T-helper 1 cell (primary cell): ENCODE measurements at places on chromosomes 1 and 21.

- DNase-seq = peak; percentile 32
These were observed 5.8 kb downstream of the TTC13 start for GRCh38 chr1:230972855-230973271.

GRCh38 chr21:34619841-34620665 lies 5.1 kb upstream of the RCAN1 start:
- DNase-seq = no peak

DNA sequence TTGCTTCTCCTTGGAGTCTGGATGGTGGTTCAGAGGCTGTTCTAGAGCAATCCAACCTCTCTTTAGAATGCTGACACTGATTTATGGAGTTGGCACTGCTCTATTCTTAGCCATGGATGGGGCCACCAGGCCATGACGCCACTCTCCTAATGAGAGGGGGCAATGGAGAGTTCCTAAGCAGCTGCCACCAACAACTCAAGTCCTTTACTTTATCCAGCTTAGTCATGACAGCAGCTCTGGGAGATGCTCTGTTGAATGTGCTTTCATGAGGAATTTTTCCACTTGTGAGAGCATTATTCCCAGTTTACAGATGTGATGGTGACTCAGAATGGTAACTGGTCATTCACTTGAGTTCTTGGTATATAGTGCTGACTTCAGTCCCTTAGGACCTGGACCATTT lies 366.3 kb downstream of the HHAT start:
- no peak for DNase-seq

DNA sequence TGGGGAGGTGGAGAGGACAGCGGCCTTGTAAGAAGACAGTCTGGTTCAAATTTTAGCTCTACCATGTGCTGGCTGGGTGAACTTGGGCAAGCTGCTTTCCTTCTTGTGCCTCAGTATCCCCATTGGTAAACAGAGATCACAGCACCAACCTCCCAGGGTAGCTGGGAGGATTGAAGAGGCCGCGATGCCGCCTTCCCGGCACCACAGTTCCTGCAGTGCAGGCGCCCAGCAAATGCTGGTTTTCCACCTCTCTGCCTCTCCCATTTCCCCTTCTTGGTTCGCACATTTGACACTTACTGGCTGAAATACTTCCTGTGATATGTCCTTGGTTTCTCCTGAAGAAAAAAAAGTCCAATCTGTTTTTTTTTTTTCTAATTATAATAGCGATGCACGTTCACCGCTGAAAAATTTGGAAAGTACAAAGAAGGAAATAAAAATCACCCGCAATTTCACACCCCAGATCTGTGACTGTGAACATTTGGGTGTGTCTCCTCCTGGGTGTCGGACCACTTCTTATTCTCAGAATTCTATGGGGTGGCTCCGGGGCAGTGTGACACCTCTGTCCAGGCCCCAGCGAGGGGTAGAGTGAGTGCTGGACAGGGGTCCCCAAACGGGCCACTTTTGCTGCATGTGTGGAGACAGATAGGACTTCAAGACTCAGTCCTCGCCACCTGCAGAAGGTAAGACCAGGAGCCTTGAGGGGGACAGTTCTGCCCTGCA lies 73.1 kb downstream of the RUNX3 start:
- no peak for DNase-seq

GRCh38 chr1:19448491-19449439 lies 36.6 kb downstream of the CAPZB start:
- DNase-seq = no peak

GRCh38 chr1:100038660-100039287 lies 69.0 kb downstream of the SLC35A3 start:
- peak; percentile 93 for DNase-seq

- DNase-seq = no peak
These were observed 8.4 kb downstream of the MX2 start for GRCh38 chr21:41369920-41370839.

DNA sequence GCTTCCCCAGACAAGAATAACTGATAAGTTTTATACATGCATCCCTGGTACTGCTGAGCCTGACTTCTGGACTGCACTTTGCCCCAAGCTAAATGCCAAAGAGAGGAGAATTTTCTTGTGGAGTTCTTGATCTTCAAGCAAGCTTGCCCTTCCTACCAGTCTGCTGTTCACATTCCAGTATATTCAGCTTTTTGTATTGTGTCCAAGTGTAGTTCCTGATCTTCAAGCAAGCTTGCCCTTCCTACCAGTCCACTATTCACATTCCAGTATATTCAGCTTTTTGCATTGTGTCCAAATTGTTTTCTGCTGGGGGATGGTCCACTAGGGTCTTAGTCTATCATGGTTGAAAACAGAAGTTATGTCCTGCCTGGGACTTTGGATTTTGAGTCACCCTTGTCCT lies 894 bp upstream of the TSEN15 start:
- DNase-seq = no peak

GRCh38 chr1:154371436-154371835 lies 33.7 kb upstream of the IL6R start:
- DNase-seq = no peak

GRCh38 chr1:60213253-60213652 lies 139.7 kb upstream of the C1orf87 start:
- no peak for DNase-seq

DNA sequence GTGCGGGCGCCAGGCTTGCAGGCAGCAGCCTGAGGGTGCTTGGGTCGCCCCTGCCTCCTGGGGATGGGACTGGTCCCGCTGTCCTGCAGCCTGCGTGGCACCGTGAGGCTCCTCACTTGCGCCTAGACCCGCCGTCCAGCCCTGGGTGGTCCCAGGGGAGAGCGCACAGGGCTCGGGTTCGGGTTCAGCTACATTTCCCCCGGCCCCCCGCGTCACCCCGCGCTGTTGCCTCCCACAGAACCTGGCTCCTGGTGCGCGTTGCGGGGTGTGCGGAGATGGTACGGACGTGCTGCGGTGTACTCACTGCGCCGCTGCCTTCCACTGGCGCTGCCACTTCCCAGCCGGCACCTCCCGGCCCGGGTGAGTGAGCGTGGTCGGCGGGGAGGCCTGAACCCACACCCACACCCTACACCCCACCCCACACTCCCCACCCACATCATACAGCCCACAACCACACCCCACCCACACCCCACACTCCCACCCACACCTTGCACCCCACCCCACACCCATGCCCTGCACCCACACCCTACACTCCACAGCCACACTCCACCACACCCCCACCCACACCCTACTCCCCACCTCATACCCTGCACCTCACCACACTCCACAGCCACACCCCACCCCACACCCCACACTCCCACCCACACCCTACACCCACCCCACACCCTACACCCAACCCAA lies 6.2 kb upstream of the PFKL start:
- DNase-seq = no peak

DNA sequence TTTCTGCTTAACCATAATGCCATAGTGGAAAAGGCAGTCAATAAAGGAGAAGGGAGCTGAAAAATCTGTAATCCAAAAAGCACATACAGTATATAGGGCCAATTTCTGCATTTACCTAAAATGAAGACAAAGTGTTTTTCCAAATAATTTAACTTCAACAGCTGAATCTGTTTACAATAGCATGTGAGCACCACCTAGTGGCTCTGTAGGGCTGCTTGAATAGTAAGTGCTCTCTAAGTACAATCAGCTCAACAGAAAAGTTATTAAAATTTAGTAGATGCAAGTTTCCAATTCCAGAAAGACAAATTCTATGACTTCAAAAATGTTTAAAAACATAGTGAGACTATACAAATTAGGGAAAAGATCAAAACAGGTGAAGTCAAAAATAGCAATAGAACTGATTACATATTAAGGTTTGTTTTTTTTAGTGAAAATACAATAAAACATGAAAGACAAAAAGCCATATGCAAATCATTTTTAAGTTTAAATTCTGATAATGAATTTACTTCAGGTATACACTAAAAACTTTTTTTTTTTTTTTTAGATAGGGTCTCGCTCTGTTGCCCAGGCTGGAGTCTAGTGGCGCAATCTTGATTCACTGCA lies 220.0 kb downstream of the SETD4 start:
- DNase-seq = peak; percentile 23

DNA sequence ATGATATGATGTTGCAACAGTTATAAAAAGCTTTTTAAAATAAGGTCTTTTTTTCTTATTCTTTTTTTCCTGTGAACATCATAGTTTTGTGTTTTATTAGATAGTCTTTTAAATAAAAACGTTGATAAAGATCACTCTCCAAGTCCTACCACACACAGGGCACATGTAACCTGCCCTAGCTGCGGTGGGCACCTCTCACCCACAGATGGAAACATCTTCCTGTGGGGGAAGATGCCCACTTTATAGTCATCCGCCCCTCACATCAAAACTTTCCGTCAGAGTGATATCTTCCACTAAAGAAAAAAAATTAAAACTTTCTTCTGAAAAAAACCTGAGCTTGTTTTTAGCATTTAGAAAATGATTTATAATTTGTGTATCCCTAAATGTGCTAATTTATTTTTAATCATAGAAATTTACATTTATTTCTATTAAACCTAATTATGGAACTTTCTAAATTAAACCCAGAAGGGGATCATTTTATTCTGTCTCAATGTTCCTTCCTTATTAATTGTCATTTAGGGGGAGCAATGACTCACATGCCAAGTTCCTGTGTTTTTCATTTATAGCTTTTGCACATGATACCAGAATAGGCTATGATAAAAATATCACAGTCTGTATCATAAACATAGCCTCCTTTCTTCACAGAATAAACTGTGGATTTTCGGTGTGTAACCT lies 24.7 kb downstream of the TNFRSF9 start:
- DNase-seq = no peak

DNA sequence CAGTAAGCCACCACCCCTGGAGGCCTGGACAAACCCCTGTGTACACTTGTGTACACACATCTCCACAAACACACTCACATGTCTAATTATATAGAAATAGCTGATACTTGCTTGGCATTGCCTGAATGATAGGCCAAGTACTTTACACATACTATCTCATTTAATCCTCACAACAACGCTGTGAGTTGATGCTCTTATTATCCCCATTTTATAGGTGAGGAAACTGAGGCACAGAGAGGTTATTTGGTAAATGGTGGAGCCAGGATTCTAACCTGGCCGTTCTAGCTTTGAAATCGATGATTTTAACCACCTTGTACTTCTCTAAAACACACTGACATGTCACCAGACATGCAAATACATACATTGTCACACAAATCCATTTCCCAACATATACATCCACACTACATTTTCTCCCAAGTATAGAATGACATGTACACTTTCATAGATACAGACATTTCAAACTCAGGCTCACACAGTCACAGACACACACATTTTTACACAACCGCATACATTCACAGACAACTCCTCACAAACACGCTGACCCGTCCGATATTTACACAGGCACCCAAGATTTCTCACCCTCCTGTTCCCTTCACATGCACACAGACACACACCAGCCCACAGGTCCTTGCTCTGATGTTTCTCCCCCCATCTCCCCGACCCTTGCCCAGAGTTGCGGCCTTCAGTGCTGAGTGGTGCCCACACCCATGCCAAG lies 3.2 kb downstream of the ARHGEF19 start:
- DNase-seq = no peak

DNA sequence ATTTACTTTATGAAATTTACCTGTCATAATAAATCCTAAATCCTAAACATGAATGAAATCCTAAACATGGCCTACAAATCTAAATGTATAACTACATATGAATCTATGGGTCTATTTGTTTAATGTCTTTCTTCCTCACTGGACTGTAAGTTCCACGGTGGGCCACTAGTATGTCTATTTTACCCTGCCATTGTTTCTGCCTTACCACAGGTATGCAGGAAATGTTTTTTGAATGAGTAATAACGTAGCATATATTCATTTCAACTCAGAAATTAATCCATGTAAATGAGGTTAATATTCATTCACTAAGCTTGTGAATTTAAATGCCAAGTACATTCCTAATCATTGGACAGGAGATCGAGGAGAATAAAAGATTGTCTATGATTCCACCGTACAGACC lies 35.3 kb downstream of the B3GALNT2 start:
- no peak for DNase-seq

DNA sequence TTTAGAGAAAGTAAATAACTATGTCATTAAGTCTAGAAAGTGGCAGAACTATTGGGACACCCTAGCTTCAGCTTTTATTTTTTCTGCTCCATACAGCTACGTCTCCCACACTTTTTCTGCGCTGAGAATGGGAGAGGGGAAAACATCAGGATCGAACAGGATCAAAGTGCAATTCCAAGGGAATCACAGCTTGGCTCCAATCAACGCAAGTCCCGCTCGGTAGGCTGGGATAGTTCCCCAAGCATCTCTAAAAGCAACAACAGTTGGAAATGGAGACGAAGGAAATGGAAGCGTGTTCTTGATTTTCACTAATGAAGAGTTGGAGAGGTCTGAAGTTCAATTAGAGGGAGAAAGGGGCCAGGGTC lies 536 bp downstream of the HMGCL start:
- DNase-seq = no peak

GRCh38 chr1:36440646-36441045 lies 9.6 kb downstream of the OSCP1 start:
- DNase-seq = no peak

DNA sequence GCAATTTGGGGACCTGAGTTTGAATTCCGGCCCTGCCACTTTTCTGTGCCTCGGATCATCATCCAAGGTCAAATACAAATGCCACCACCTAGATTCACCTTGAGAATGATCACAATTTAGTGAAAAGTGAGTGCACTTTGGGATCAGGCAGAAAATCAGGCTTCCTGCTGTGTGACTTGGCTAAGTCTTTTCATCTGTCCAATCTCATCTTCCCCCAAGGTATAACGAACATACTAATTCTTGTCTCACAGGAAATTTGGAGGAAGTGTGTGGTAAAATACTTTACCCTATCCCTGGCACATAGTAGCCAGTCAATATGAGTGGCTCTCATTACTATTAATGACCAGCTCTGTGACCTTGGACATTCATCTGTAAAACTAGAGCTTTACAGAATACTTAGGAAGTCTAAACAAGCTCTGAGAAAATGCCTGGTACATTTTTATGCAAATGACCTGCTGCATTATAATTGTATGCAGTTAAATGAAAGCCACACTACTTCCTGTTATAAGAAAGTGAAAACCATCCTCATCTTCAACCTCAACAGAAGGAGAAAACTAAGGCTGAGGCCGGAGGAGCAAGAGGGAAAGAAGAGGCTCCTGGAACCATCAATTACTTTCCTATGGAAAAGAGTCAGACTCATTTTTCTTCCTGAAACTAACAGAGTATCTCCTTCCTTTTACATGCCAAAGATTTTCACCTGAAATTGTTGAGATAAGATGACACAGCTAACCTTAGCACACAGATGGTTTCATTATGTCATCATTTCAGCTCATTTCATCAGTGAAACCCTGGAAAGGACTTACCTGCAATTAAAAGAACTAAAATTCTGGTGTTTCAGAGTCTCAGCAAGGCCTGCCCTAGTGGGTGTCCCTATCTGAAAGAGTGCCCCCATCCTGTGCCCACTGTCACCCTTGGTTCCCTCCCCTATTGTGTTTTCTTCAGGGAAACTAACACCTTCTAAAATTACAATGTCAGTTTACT lies 32.6 kb upstream of the RGS8 start:
- DNase-seq = no peak

- DNase-seq = no peak
These were observed 32.4 kb upstream of the SERTAD4 start for GRCh38 chr1:210200124-210200736.

GRCh38 chr1:211900441-211900840 lies 69.9 kb upstream of the LPGAT1 start:
- DNase-seq = no peak
